ENCODE measurements at places on chromosomes 4 and X.

GRCh38 chrX:155112171-155112570, 40.9 kb downstream of the BRCC3 start:
- DNase-seq, result no peak

GRCh38 chr4:156294577-156294976, 340.9 kb upstream of the CTSO start:
- DNase-seq, result peak; percentile 73

GRCh38 chr4:128590034-128590740, 219.3 kb upstream of the JADE1 start:
- no peak for DNase-seq

GRCh38 chr4:113959539-113959937, 19.9 kb downstream of the ARSJ start:
- no peak for DNase-seq

DNA sequence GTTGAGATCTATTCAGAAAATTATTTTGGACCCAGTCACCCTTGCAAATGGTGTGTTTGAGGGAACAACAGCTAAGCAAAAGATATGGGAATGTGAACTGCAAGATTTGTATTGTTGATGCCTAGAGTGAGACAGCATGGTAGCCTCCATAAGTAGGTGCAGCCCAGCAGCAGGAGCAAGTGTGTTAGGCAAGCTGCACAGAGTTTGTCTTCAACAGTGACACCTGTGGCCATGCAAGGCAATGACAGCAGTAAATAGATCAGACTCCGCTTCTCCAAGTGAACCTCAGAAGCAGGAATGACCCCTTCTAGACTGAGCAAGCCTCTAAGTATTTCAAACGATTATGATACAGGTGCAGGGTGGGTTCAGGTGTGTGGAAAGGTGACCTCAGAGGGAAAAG, 133.4 kb upstream of the MSX1 start:
- no peak for DNase-seq

GRCh38 chr4:76199664-76200211, 13.9 kb downstream of the SCARB2 start:
- DNase-seq, result no peak

DNA sequence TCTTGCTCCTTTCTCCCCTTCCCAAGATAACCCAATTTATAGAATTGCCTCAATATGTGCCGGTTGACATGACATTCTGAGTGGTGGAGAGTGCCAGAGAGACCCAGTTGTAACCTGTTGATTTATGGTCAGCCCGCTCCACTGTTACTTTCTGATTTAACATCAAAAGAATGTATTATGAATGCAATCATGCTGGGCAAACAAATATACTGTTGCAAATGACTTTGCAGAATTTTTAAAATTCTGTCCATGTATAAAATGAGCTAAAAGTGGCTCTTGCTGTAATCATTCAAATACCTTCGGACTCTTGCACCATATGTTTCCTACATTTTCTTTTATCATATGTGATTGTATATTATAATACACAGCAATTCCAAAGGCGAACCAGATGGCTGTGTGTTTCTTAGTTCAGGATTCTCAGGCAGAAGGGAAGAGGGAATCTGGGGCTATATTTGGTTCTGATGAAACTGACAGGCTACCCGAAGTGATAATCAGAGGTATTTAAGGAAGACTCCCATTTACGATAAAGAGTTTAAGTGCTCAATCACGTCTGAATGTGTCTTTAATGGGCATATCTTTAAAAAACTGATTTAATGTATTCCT, 131.7 kb downstream of the CLCN4 start:
- no peak for DNase-seq

DNA sequence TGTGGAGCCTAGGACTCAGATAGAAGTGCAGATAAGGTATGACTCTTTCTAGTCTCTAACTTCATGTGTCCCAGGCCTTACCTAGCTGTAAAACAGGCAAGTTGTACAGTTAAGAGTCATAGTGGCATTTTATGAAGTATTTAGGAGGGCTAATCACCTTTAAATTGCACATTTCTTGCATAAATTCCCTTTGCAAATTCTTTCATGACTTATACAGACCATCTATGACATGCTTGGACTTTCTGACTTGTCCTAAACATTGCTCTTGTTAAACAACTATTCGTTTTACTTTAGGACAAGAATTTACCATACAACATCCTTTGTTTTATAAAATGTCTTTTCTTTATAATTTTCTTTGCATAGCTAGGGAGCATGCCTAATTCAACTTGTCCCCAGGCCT, 7.8 kb upstream of the RRAGB start:
- no peak for DNase-seq

- DNase-seq, result no peak
Measured at GRCh38 chr4:4763822-4764557, 95.5 kb upstream of the MSX1 start.

DNA sequence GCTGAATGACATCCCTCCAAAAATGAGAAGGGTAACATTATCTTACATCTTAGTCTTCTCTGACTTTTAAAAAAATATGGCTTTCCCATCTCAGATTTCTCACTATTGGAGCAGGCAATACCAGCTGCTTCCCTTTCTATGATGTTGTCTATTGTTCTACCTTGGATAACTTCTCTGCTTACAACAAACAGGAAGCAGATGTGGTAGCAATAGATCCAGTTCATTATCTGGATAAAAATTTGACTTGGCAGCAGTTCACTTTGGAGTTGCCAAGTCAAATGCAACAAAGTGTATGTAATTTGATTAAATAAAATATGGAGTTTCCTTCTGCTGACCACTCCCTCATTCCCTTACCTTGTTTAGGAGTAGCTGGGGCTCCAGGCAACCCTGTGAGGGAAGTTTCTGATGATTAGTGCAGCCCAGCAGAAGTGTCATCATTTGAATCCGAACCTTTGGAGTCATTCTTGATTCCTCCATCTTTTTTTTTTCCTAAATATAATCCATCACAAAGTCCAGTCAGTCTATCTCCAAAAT, 72.0 kb upstream of the GPRIN3 start:
- no peak for DNase-seq

DNA sequence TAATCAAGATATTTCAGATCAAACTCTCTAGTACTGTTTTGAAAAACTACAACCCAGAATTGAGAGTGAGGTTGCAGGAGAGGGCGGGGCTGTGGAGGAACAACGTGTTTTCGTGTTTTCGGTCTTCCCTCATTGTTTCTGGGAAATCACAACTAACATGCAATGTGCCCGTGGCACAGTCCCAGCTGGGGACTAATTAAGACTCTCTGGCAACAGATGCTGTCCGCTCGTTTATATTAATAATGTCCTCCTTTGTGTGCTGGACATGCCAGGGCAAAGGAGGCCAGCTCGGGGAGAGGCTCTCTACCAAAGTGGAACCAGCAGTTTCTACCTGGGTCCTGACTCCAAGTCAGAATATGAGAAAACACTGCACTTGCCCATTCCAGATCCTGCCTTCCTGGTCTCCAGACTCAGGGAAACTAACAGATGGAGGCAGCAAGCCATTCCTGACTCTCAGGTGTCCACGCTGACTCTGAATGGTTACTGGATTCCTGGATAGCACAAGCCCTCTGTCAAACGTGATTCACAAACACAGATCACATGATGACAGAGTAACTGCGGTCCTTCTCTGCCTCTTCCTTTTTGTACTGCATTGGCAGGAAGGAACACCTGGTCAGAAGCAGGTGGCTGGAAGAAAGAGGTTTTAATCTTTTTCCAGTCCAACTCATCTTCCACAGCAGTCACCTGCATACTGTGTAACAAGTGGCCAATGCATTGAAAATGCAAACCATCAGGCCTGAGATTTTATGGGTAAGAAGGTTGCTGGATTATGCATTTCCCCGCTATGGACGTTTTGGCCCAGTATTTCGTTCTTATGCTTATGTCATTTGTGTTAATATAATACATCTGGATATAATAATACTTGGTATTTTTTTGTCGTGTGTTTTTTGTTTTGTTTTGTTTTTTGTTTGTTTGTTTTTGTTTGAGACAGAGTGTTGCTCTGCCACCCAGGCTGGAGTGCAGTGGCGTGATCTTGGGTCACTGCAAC, 65.0 kb downstream of the COQ2 start:
- no peak for DNase-seq

DNA sequence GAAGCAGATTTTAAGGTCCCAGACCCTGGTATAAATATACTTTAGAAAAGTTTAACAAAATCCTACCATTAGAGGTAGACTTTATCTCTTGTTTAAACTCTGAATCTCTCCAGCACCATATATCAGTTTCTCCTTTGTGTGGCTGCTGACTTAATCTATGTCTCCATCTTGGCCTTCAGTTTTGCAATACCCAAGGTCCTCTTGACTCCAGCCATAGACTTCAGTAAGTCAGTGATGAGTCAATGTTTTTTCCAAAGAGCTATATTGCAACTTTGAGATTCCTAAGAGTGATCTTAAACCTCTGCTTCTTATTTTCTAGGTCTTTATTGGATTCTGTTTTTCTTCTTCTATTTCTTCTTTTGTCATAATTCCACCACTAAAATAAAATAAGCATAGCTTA, 50.8 kb upstream of the ADGRL3 start:
- DNase-seq, result peak; percentile 1

DNA sequence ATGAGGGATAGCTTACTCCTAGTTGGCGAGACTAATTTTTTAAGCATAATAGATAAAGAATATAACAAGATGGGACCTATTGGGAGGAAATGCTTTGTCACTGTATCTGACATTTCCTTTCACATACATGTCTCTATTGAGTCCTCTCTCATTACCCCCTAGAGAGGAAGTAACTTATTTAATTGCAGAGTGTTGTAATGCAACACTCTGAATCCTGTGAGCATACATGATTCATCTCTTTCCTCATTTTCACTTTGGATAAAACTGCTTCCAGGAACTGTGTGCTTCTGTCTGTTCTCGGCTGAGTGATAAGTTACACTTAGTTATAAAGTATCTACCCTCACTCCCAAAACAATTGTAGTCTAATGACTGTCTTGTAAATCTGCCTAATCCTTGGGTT, 266.1 kb upstream of the ANXA10 start:
- DNase-seq, result peak; percentile 16

DNA sequence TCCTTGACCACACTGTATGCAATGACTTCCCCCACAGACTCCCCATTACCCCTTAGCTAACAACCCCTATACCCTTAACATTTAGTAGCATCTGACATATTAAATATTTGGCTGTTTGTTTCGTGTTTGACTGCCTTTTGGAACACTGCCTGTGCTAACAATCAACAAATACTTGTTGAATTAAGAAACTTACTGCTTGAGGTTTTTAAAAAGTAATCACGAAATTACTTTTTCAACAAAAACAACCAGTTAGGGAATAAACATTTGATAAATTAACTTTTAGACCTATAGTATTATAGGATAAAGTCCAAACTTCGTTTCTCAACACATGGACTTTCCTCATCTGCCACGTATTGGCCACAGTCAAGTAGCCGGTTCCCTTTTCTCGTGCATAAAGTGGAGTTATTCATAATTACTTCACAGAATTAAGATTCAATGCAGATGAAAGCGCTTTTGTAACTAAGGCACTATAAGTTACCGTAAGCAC, 555 bp upstream of the ELMOD2 start:
- no peak for DNase-seq

- no peak for DNase-seq
Measured at GRCh38 chr4:10151182-10151581, 34.6 kb upstream of the WDR1 start.

GRCh38 chrX:79147477-79147876, 3.0 kb downstream of the GPR174 start:
- DNase-seq, result no peak

GRCh38 chr4:38065176-38065575, 105.0 kb downstream of the PTTG2 start:
- DNase-seq, result no peak
